Ammon's horn (tissue), 1 donor: ENCODE measurements at places on chromosomes 12 and 14.

- DNase-seq: no peak
These were observed 141.6 kb downstream of the KICS2 start for GRCh38 chr12:64080319-64081007.

DNA sequence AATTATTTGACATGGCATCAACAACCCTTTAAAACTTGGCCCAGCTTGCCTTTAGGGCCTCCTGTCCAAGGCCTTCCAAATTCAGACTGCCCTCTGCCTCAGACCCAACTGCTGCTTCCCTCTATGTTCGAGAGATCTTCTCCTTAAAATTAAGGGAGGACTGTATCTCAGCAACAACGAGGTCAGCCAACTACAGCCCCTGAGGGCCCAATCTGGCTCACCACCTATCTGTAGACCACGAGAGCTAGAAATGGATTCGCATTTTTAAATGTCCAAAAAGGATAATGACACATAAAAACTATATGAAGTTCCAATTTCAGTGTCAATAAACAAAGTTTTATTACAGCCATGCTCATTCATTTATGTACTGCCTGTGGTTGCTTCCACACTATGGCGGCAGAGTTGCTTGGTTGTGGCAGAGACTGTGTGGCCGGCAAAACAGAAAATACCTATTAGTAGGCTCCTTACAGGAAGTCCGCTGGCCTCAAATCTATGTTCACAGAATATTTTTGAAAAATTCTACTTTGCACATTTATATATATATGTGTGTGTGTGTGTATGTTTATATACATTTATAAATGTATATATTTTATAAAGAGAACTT, 1026.9 kb downstream of the BCL11B start:
- DNase-seq: no peak

DNA sequence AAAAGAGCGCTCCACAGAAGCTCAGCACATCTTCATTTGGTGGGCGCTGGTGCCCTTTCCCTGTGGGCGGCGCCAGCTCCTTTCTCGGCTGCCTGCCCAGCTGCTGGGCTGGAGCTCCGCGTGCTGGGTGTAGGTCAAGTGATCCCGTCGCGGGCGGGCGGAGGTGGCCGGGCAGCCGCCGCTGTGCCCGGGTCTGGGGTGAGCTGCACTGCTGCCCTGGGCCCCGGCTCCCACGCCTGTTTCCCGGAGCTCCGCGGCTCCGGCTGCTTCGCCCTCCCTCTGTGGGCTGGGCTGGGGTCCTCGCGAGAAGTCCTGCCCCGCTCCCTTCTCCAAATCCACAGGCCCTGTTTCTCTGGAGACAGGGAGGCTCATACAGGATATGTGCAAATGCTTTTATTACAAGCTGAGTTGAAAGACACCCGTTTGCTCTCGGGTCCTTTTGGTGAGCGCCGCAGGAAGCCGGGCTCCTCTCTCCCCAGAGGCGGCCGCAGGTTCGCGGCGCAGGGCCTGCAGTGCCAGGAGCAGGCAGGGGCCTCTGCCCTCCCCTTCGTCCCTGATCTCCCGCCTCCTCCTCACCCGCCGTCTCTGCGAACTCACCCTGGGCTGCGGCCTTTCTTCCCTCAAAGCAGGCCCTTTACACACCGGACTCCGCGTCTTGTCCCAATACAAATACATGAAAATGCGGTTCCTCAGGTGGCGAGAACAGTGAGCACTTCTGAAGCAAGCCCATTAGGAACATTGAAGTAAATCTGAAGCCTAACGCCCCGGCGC, 67.8 kb upstream of the CAPRIN2 start:
- DNase-seq: peak; percentile 75

DNA sequence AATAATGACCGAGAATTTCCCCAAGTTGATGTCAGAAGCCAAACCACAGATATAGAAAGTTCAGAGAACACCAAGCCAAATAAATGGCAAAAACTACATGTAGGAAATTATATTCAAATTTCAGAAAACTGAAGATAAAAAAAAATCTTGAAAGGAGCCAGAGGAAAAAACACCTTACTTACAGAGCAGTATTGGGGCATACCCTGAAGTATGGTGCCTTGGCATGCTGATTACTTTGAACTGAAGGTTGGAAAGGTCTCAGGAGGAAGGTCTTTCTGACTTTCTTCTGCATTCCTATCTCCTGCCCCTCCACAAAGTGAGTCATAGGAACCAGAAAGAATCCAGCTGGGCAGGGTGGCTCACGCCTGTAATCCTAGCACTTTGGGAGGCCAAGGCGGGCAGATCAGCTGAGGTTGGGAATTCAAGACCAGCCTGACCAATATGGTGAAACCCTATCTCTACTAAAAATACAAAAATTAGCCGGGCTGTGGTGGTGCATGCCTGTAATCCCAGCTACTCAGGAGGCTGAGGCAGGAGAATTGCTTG, 8.8 kb upstream of the FGF6 start:
- DNase-seq: no peak

- no peak for DNase-seq
These were observed 710.0 kb downstream of the LRFN5 start for GRCh38 chr14:42316693-42317092.

DNA sequence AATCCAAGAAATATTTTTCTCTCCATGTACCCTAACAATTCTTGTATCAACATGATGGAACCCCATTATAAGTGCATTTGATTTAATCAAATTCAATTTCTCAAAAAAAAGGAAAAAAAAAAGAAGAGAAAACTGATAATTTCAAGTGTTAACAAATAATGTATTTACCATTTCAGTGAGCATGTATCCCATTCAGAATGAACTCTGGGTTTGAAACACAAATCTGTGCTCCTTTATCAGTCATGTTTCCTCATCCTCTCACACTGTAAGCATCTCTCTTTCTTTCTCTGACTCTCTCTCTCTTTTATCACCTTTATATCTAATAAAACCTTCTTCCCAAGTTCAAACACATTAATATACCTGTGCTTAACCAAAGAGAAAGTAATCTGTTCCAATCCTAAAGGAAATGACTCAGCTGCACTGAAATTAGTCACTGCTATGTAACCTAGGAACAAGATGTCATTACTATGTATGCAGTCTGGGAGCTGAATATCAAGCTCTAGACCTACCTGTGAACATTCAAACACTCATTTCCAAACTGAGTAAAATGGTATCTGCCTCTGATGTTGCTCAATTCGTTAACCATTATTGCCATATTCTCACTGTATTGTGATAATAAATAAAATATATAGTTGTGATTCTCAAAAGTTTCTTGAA, 135.0 kb upstream of the LRIG3 start:
- DNase-seq: no peak
